Fibroblast of skin of abdomen (primary cell): ENCODE measurements at places on chromosomes 1 and 21.

DNA sequence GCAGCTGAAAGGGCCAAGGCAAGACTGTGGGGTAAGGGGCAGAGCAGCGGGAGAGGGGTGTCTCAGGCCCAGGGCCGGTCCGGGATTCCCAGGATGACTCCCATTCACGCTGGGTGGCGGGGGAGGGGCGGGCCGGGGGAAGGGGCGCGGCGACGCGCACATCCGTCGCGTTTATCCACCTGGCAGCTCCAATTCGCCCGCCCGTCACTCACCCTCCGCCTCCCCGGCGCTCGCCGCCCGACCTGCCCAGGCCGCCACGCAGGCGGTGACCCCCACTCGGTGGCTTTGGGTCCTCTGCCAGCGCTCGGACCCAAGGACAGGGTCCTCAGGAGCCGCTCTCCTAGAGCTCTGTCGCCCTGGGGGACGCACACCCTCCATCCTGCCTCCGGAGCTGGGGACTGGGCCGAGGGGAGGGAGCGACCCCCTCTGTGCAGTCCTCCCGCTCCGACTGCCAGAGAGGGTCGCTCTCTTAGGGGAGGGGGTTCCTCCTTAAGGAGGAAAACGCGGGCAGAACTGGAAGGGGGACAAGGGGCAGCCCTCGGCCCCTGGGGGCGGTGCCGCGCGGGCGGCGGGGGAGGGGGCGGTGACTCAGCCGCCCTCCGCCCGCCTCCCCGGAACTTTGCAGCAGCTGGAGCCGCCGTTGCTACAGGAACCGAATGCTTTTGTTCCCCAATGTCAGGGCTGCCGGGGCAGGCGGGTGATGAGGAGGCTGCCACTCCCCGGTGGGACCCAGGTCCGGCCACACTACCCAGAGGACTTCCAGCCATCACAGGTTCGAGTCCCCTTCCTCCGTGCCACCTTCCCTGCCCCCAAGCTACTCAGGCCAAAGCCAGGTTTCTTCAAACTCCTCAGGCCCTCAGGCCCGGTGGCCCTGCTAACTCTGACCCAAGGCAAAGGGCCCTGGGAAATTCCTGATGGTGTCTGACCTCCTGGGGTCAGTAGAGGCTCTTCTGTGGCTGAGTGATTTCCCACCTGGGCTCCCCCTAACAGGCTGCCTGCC is 3.4 kb downstream of the ADGRB2 start:
- peak; percentile 69 for DNase-seq

DNA sequence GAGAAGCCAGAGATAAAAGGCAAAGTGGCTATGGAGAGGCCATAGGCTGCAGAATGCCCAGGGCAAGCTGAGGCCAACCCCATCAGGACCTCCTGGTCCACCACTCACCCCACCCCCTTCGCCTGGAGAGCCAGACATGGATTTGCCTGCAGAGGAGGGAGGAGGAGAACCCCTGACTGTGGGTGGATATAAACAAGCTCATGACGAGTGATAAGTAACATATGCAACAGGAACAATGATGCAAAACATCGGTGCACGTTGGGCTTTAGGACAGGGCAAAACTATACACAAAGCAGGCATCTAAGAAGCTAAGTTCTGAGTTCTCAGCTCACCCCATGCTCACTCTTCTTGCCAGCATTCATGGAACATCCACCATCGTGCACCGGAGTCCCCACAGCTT is 150.3 kb downstream of the ETS2 start:
- no peak for DNase-seq

GRCh38 chr21:39326607-39327307 is 13.3 kb upstream of the BRWD1 start:
- no peak for DNase-seq

DNA sequence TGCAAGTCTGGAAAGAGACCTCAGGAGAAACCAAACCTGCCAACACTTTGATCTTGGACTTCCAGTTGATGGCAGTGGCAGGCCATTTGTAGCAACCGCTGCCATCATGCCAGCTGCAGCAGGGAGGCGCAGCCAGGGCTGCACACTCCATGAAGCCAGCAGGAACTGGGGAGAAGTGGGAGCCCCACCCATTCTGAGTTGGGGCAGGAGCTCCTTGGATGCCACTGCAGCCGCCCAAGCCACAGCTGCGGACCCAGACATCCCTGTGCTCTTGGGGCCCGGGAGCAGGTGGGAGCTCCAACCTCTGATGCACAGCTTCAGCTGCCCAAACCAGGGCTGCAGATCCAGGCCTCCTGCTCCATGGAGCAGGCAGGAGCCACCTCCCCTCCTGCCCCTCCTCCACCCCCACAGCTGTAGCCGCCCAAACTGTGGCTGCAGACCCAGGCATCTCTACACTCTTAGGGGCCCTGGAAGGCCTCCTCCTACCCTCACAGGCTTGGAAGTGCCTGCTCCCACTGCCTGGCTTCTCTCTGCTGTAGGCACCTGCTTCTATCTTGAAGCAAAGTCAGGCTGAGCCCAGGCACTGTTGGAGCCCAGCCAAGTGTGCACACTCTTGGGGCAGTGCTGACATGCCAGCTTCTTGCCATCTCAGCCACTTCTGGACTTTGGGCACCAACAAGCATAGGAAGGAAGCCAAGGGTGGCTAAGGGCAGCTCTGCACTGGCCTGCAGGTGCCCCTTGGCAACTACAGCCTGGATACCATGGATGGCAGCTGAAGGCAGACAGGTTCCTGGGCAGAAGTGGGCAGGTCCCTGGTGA is 20.0 kb upstream of the DISP1 start:
- DNase-seq: no peak

GRCh38 chr21:38879912-38880576 is 74.3 kb downstream of the ETS2 start:
- DNase-seq: no peak

GRCh38 chr1:159315381-159315780 is 13.2 kb downstream of the FCER1A start:
- no peak for DNase-seq

DNA sequence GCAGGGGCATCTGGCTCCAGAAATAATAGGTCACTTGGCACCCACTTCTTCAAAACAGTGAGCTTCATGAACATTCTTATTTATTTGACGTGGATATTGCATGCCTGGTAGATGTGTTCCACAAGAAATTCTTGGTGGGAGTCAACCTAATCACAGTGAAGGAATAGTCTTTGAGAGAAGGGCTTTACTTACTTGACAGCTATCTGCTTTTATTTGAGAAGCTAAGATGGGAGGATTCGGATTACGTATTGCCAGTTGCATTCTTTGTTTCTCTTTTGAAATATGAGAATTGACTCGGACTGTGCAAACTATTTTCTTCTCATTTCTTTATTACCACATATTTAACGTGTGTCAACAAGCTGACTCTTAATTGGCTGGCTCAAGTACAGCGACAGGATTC is 117.2 kb downstream of the FASLG start:
- DNase-seq: peak; percentile 6

- peak; percentile 30 for DNase-seq
Measured at GRCh38 chr1:157691285-157691920, 9.2 kb downstream of the FCRL3 start.

GRCh38 chr1:23029337-23029736 is 10.1 kb downstream of the KDM1A start:
- DNase-seq: no peak

GRCh38 chr1:30088594-30088993 is 634.8 kb downstream of the MATN1 start:
- DNase-seq: no peak

- DNase-seq: no peak
Measured at GRCh38 chr1:108750476-108751181, 4.2 kb downstream of the STXBP3 start.

GRCh38 chr1:29964718-29965533 is 728.6 kb downstream of the PTPRU start:
- DNase-seq: no peak

- no peak for DNase-seq
Measured at GRCh38 chr1:164473544-164473943, 85.4 kb upstream of the PBX1 start.

DNA sequence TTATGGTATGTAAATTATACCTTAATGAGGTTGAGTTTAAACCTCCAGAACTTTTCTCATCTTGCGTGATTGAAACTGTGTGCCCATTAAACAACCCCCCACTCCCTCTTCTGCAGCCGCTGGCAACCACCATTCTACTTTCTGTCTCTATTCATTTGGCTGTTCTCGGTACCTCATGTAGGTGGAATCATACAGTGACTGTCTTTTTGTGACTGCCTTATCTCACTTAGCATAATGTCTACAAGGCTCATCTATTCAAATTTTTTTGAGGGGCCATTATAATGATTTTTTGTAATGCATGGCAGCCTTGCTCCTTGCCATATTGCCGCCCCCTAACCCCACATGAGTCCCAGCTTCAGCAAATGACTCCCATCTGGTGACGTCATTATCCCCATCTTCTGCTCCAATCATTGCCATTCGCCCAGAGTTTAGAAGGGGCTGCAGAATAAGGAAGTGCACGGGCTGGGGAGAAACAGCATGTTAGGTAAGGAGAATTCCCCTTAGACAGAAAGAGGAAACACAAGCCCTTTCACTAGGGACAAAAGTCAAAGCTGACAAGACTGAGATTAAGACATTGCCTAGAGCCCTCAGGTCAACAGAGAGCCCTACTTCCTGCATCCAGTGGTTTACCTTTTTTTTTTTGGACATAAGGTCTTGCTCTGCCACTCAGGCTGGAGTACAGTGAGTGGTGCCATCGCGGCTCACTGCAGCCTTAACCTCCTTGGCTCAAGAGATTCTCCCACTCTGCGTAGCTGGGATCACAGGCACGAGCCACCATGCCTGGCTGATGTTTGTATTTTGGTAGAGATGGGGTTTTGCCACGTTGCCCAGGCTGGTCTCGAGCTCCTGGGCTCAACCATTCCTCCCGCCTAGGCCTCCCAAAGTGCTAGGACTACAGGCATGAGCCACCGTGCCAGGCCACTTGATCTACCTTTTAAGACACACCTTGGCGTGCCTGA is 78.4 kb upstream of the ERRFI1 start:
- no peak for DNase-seq

DNA sequence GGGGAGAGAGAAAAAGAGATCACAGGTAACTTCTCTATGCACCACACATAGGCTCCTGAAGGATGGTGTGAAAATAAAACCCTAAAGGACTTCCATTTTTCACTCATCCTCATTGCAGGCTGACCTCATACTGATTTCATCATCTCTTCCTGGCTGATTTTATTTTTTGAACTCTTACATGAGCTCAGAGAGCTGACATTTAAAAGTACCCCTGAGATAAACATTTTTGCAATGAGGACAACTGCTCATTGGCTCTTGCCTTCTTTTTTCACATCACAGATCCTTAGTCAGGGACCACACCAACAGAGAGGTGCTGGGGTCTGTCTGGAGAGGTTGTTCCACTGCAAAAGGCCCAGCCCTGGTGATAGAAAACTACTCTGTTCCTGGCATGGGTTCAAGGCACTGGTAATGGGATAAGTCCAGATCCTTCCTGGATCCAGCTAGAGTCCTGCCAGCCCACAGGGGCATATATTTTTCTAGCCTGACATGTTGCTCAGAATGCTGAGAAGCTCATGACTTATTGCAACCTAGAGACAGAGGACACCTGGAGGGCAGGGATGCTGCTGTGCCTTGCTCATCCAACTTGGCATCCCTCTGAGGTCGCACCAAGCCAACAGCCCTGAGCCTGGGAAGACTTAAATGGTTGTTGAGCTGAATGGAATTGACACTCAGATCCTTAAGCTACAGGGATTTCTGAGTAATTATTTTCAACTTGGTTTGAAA is 360.0 kb downstream of the HHAT start:
- peak; percentile 37 for DNase-seq

- no peak for DNase-seq
Measured at GRCh38 chr1:183404476-183404875, 13.7 kb downstream of the NMNAT2 start.

- no peak for DNase-seq
Measured at GRCh38 chr1:38014171-38014570, 1.6 kb downstream of the UTP11 start.

- no peak for DNase-seq
Measured at GRCh38 chr1:242056988-242057744, 58.3 kb upstream of the MAP1LC3C start.

GRCh38 chr1:156838972-156839371 is 19.9 kb downstream of the INSRR start:
- no peak for DNase-seq

DNA sequence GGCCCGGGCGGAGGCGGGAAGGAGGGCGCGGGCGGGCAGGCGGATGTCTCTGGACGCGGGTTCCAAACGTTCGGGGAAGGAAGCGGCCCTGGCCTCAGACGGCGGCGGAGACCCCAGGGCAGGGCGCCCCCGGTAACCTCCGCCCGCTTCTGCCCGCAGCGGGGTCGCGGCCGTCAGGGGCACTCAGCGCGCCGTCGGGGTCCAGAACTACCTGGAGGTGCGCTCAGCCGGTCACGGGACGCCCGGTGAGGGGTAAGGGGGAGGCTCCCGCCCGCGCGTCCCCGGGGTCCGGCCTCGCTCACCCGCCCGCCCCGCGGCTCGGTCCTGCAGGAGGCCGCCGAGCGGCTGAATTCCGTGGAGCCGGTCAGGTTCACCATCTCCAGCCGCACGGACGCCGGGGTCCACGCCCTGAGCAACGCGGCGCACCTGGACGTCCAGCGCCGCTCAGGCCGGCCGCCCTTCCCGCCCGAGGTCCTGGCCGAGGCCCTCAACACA is 406 bp downstream of the PUSL1 start:
- DNase-seq: no peak

- DNase-seq: no peak
Measured at GRCh38 chr1:239772446-239772845, 319.2 kb upstream of the FMN2 start.

DNA sequence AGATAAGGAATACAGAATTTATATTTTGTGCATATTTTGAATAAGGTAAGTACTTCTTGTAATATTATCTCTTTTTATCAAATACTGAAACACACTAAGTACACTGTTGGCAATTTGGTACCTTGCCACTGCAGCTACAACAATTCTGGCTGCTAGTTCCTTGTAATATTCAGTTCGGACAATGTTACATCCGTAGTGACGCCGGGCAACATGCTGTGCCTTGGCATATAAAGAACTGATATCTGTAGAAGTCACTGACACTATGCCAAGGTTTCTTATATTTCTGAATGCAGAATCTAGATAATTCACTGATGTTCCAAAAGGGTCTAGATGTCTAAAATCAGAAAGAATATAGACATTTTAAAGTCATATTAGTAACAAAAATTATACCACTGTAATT is 17.5 kb downstream of the TRMT1L start:
- no peak for DNase-seq

DNA sequence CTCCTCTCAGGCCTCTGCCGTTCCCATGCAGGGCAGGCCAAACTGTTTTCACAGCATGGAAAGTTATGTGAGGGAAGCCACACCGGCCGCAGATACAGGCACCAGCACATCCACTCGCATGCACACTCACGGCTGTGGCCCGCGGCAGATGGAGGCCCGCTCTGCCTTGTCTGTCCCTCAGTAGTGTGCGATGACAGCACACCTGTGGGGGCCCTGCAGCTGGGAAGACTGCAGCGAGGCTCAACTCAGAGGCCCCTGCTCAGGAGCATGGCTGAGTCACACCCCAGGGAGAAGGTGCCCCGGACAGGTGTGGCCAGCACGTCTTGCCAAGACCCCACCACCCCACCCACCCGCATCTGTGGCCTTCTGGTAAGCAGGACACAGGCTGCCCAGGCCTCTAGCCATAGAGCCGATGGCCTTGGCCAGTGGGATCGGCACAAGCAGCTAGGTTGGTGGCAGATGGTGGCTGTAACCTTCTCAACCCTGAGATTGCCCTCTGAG is 1.3 kb upstream of the UBE2J2 start:
- no peak for DNase-seq

- peak; percentile 4 for DNase-seq
Measured at GRCh38 chr1:217948741-217949140, 317.6 kb downstream of the SPATA17 start.

GRCh38 chr1:67166196-67166595 is at the start of gene IL23R:
Gene IL23R (plus strand): TSS chr1:67166454. CDS start chr1:67168121, 1,667 bp downstream.
- no peak for DNase-seq

GRCh38 chr1:248906753-248907661 is 972 bp downstream of the PGBD2 start:
- DNase-seq: no peak
